ENCODE measurements at places on chromosomes 7 and 10.

GRCh38 chr10:71742301-71743088 is 22.9 kb upstream of the C10orf105 start:
- DNase-seq: peak; percentile 45

GRCh38 chr10:133362846-133363245 is 5.0 kb upstream of the FUOM start:
- no peak for DNase-seq

DNA sequence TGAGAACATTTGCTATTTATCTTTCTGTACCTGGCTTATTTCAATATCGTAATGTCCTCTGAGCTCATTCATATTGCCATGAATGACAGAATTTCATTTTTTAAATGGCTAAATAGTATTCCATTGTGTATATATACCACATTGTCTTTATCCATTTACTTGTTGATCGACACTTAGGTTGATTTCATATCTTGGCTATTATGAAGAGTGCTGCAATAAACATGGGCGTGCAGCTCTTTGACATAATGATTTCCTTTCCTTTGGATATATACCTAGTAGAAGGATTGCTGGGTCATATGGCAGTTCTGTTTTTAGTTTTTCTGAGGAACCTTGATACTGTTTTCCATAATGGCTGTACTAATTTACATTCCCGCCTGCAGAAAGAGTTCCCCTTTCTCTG is 30.2 kb downstream of the NEURL1 start:
- DNase-seq: no peak

- no peak for DNase-seq
Observed at GRCh38 chr7:38744746-38745145, 113.6 kb upstream of the AMPH start.

DNA sequence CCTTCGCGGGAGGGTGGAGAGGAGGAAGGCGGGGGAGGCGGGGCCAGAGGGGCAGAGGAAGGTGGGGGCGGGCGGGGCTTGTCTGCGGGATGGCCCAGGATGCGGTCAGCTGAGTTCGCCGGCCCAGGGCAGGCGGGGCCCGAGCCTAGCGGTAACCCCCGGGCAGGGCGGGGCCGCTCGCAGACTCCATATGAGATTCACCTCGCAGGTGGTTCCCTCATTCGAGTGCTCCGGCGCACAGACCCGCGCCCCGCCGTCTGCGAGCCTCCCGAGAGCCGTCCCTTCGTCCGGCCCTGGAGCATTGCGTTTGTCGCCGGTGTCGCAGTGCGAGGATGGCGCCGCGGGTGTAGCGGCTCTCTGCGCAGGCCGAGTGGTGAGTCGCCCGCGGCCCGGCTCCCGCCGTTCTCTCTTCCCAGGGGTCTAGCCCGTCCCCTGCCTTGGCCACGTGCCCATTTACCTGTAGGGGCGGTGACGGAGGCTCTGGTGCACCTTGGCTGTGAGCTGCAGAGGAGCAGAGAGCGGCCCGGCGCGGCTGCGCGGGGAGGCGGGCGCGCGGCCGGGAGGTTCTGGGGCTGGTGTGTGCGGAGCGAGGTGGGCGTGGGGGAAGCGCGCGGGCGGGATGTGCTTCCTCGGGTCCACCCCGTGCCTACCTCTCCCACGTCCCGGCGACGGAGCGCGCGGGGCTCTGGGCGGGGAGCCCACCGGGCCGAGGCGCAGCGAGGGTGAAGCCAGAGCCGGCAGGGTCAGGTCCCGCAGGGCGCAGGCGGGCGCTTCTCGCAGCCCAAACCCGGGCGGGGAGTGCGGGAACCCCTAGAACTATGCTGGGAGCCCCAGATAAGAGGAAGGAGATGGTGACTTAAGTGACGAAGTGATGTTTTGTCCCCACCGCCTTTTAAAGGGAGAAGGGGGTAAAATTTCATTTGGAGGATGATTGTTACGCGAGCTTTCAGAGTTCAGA is at the start of gene UPP1:
Gene UPP1, plus strand, starts transcription at position 220 of the 958 bp plus-strand sequence. CDS start 5,519 bp downstream, outside the sequence.
- peak; percentile 87 for DNase-seq

DNA sequence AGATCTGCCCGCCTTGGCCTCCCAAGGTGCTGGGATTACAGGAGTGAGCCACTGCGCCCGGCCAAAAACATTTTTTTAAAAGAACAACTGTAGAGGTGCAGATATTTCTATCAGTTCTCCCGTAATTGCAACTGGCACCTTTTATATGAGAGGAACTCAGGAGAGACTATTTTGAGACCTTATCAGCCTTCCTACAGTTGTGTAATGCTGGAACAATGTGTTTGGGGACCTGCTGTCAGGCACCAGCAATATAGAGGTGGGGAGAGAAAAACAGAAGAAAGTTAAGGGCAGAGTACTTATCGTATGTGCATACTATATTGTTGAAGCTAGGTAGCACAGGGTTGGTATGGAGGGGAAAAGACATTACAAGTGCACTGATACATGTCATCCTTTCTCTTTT is 343.8 kb upstream of the ANKRD30A start:
- no peak for DNase-seq

- DNase-seq: no peak
Observed at GRCh38 chr10:23367896-23368595, 23.4 kb upstream of the C10orf67 start.

DNA sequence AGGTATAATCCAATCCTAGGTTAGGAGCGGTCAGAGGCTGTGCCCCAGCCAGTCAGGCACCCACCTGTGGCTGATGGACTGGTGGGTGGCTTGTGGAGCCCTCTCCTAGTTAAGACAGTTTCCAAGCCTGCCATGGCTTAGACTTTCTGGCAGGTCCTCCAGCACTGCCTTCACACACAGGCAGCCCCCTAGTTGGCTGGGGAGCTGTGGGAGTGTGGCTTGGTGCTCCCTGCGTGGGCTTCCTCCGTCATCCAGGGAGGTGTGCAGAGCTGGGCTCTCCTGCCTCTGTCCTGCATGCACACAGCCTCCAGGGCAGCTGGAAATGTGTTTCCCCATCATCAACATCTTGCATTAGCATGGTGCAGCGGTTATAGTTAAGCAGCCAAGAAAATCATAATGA is 84.3 kb upstream of the RHEB start:
- DNase-seq: no peak

GRCh38 chr7:102097601-102098161 is 189.0 kb upstream of the SH2B2 start:
- DNase-seq: no peak

- DNase-seq: no peak
Observed at GRCh38 chr7:39825401-39825980, 124.6 kb upstream of the CDK13 start.

DNA sequence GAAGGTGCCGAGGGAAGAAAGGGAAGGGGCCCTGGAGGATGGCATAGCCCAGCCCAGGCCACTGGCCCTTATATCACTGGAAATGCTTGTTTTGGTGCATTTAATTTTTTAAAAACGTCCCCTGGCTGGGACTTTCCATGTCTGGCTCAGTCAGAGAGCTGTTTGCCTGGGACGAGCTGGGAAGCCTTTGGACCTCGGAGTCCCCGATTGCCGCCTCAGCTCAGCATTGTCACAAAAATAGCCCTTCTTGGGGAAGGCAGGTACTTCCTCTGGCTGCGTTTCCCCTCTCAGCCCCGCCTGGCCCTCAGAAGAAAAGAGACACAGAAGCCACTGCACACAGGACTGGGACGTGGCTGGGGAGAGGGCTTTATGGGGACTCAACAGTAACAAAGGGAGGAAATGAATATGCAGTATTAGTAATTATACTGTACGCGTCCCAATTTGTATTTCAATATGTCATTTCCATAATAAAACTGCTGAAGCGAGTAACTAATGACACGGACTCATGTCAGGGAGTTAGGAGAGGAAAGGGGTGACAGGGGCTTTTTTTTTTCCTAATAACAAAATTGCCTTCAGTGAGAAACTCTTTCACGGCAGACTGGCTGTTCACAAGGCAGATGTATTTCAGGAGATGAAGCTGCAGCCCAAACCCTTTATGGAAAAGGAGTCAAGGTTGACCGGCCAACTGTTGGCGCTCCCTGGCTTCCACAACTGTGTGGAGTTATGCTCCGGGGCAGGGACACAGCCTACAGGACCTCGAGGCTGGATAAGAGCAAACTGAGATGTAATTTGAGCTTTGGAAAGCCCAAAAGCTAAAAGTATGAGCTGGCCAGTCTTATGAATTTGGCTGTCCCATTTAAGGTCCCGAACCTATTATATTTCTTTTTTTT is 31.0 kb upstream of the MXI1 start:
- DNase-seq: no peak

GRCh38 chr10:73858013-73858708 is 16.2 kb downstream of the CAMK2G start:
- no peak for DNase-seq

DNA sequence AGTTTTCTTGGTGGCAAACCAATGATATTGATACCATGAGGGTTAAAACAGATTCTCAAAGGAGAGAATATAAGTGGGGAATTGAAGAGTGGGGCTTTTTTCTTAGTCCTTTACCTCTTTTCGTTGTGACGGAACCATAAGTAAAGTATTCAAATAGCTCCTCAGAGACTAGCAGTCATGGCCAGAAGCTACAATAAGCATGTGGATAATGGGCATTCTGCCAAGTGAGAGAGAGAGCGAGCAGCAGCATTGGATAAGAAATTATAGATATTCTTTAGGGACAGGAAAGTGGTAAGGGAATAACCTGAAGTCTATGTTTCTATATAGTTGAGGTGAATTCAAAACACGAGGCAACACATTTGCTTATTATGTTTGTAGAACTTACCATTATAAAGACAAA is 235.1 kb downstream of the SEMA3E start:
- no peak for DNase-seq

- DNase-seq: no peak
Observed at GRCh38 chr7:152967958-152968357, 208.4 kb downstream of the ACTR3B start.

GRCh38 chr7:2641406-2642393 is 9.9 kb downstream of the TTYH3 start:
- DNase-seq: no peak

GRCh38 chr7:15470825-15471668 is 90.8 kb downstream of the AGMO start:
- DNase-seq: no peak

- DNase-seq: no peak
Observed at GRCh38 chr10:43854007-43854406, 205.3 kb upstream of the ZNF32 start.

DNA sequence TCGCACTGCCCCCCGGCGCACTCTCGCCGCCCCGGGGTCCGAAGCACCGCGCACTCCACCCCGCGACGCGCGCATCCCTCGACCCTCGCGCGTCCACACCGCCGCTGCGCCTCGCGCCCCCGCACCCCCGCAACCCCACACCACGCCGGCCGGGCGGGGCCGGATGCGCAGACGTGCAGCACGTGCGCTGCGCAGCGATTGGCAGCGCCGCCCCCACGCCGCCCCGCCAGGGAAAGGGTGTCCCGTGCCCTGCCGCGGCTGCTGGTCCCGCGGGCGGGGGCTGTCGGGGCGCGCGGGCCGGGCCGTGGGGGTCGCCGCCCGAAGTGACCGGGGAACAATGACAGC is 53.7 kb upstream of the KDM7A start:
- peak; percentile 84 for DNase-seq

GRCh38 chr10:35607475-35608327 is 2.6 kb downstream of the GJD4 start:
- no peak for DNase-seq

- no peak for DNase-seq
Observed at GRCh38 chr10:55747244-55747643, 613.8 kb downstream of the ZWINT start.

DNA sequence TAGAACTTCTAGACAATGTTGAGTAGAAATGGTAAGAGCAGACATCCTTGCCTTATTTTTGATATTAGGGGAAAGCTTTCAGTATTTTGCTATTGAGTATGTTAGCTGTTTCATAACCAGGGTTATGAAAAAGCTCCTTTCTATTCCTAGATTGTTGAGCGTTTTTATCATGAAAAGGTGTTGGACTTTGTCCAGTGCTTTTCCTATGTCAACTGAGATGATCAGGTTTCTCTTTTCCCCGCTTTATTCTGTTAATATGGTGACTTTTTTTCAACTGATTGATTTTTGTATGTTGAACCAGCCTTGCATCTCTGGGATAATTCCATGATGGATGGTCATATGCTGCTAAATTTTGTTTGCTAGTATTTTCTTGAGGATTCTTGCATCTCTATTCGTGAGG is 58.5 kb downstream of the LCOR start:
- no peak for DNase-seq

- no peak for DNase-seq
Observed at GRCh38 chr10:128943111-128943510, 523.9 kb upstream of the MGMT start.

DNA sequence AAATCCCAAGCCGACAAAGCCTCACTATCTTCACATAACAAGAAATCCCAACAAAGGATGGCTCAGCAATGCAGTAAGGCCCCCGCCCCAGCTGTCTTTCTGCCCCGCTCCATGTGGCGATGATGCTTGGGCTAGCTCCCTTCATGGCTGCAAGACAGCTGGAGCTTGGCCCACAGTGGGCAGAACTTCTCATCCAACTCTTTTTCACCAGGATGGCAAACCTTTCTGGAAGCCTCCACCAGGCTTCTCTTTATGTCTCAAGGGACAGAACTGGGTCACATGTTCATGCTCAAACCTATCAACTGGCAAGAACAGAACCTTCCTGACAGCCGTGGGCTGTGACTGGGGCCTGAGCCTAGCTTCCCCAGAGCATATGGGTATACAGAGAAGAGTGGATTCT is 260.5 kb upstream of the MKLN1 start:
- DNase-seq: no peak

- no peak for DNase-seq
Observed at GRCh38 chr10:121683816-121684215, 85.6 kb upstream of the FGFR2 start.

DNA sequence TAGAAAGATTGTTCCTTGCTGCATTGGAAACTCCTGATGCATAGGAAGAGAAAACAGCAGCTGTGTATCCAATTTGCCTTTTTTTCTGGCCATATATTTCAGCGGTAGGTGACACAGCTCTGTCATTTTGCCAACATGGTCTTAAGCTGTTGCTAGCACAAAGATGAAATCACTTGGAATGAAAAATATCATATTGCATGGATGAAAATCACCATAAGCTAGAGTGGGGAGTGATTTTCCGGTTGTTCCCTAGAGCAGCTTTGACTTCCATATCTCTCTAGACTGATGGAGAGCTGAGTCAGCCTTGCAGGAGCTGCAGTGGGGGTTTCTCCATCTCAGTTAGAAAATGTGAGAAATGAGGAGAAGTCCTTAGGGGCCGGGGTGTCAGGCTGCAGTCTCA is 38.3 kb upstream of the BTBD16 start:
- DNase-seq: no peak
